ENCODE measurements at places on chromosomes 1 and 21. TPM values are rescaled to one million over a fixed set of nuclear protein-coding genes. Genes with fewer than 3 reads are reported as not detected.

- peak; percentile 57 for DNase-seq
Measured at GRCh38 chr1:5329068-5329739, 663.0 kb downstream of the NPHP4 start.

- no peak for DNase-seq
Measured at GRCh38 chr1:61709908-61710289, 15.0 kb downstream of the TM2D1 start.

- no peak for DNase-seq
Measured at GRCh38 chr1:4754816-4755215, 100.4 kb downstream of the AJAP1 start.

DNA sequence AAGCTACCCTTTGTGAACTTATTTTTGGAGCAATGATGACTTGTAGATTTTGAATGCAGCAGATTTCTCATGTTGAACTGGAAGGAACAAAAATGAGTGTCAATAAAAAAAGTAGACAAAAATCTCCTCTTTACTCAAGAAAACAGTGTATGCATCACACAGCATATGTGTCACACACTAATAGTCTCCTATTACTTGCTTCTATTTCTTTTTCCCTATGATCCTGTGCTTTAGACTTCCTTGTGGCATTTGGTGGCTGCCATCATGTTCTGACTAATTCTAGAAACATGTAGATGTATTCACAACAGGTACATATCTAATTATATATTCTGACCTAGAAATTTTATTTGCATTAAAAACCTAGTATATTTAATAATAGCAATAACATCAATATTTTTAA, 14.3 kb downstream of the RC3H1 start:
- DNase-seq = no peak

The TBX19 gene
- 3.2 TPM for total RNA-seq

The GIPC2 gene
- not detected for total RNA-seq
